Vagina (tissue), 2 donors: ENCODE measurements at places on chromosomes 1 and 21.
A peak's percentile ranks its signal among the peaks of the same experiment; 100 is the strongest.

- DNase-seq = no peak
Measured at GRCh38 chr1:189821833-189822232, 655.8 kb downstream of the BRINP3 start.

GRCh38 chr1:214547747-214548146 is 3.7 kb downstream of the PTPN14 start:
- no peak for DNase-seq

DNA sequence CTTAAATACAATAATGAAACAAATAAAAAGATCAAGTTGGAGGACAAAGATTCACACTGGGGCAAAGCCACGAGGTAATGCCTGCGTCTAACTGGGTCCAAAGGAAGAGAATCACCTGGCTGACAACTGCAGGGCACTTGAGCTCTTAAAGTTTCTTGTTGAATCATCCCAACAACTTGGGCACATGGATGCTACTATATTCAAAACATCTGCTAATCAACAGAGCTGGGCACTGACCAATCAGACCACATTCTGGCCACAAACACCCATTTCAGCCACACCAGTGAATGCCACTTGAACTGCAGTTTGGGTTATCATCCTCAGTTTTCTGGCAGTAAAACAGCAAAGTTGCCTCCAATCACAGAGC is 51.0 kb downstream of the ABCA4 start:
- no peak for DNase-seq

GRCh38 chr21:37675202-37675801 is 241.0 kb downstream of the KCNJ6 start:
- DNase-seq = no peak

DNA sequence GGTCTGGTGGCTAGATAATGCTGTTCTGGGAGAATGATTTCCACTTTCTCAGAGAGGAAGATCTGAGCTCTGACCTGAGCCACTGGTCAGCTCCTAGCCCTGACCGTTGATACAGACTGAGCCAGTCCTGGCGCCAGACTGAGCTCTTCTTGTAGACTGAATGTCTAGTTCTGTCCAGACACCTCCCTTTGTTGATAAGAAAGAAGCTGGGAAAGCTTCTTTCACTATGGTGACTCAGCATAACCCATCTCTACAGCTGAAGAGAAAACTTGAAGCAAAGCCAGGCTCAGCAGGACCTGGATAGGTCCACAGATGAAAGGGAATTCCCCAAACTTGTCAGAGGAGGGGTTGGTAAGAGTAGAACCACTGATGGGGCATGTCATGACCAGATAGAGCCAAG is 9.9 kb upstream of the TRABD2B start:
- DNase-seq = no peak

GRCh38 chr1:245765230-245766000 is 610.6 kb downstream of the KIF26B start:
- DNase-seq = no peak

DNA sequence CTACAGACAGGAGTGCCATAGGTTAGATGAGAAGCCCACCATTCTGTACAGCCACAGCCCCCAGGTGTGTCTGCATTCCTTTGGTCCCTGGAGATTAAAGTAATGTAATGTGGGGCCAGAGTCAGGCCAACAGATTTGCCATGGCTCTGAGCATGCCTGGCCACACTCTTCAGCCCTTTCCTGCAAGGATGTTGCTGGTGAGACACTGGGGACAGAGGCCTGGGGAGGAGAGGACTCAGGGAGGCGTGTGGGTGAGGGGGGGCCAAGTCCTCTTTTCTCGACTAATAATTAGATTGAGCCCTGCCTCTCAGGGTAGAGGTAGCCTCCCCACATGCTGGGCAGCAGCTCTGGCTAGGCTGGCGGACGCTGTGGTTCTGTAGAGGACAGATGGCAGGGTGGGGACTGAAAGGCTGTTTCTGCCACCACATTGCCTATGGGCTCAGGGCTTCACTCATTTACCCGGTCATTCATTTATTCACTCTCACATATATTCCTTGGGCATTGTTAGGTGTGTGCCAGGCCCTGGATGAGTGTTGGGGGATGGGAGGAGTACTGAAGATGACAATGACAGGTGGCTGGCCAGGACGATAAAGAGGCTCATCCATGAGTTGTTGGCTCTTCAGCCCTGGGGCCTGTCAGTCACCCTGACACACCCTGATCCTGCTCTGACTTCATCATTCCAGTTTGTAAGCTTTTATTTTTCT is 7.1 kb upstream of the PRCC start:
- no peak for DNase-seq

- DNase-seq = peak; percentile 40
Measured at GRCh38 chr21:44614161-44614631, 2.3 kb downstream of the KRTAP10-8 start.

DNA sequence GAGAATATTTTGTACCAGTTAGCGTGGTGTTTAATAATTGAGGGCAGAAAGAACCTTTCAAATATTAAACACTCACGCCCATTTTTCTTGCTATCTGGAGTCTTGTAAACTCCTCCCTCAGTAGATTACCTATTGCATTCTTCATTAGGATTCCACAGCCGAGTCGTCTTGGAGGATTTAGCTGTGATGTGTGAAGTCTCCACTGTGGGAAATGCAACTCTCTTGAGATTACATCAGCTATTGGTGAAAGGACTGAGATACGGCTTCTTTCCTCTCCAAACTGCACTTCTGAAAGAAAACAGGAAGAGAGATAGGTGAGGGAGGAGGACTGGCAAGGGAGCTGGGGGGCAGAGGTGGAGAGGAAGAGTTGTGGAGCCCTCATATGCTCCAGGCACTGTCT is 36.1 kb downstream of the ACTA1 start:
- DNase-seq = no peak

DNA sequence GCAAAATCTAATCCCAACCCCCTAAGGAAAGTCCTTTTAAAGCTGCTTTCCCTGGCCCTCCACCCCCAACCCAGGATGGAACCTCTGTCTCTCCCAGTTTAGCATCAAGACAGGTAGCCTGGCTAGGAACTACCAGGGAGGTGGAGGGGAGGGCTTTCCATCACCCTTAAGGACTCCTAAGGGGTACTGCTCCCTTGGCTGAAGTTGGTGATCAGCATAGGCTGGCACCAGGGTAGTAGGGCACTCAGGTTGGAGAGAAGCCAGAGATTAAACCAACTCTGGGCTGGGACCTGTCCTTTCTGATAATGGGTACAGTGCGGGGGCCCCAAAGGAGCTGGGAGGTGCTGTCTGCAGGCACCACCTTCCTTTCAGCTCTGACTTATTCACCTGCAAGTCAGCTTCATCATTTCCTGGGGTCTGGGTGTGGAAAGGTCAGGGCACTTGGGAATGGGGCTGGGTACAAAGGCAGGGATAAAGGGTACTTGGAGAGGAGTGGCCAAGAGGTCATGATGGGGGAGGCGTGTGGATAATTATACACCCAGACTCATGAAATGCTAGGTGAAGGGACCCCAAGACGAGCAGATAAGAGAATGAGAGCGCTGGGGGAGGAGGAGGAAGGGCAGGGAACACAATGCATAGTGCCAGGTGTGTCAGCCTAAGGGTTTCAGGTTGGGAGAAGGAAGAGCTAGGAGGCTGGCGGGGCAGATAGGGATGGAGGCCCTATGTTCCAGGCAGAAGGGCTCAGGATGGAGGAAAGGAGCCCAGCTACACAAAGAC is 1.2 kb downstream of the ARHGEF2 start:
- no peak for DNase-seq

DNA sequence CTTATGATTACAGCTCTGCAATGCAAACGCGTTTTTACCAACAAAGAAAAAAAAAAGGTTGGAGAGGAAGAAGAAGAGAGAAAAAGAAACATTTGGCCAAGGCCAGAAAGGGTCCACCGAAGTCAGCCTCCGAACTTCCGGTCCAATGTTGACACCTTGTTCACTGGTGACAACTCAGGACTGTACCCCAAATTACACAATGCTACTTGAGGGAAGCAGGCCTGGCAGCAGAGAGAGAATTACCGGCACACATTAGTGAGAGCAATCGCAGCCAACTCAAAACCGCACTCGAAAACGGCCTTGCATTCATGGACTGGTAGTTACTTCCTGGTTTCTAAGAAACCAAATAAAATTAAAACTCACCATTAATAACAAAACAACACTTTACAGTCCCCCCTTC is 652.5 kb downstream of the KIF26B start:
- no peak for DNase-seq

DNA sequence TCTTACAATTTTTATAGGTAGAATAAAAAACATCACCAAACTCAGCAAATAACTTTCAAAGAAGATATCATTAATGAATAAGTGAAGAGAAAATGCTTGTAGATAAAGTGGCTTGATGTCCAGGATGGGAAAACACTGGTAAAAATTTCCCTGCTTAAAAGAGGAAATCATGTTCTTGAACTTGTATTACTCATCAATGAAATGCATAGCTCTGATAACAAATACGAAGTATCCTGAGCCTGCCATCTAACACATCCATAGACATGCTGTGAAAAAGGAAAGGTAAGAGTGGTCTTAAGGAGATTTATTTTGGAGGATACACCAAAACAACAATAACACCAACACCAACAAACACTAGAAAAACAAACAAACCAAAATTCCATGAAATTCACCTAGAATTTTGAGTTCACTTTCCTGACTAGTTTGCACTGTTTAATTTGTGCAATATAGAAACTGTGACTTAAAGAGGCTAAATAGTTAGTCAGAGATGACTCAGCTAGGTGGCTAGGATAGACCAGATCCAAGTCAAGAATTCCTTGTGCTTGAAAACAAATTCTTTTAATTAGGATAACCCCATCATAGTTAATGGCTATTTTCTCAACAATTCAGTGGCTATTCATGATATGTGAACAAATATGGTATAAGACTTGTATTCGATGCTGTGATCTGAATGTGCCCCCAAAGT is 179.8 kb upstream of the KCNK2 start:
- no peak for DNase-seq

DNA sequence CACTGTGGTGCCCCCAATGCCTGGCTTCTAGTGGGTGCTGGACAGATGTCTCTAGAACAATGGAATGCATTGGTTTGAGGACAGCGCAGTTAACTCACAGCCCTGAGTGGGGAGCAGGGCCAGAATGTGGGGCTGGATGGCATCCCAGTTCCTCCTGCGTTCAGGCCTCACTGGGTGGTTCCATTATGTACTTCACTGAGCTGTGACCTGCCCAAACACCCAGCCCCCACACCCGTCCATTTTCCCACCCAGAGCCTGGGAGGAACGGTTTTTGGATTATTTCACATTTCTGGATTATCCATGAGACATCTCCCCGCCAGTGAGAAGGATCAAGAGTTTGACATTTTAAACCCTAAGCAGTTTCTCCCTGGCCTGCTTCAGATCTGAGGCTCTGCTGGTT is 55.3 kb upstream of the WASF2 start:
- no peak for DNase-seq
